Femur (tissue), 1 donor: ENCODE measurements at places on chromosomes 11 and 22.

GRCh38 chr11:21501245-21501644, 691.6 kb upstream of the ANO5 start:
- DNase-seq: no peak

DNA sequence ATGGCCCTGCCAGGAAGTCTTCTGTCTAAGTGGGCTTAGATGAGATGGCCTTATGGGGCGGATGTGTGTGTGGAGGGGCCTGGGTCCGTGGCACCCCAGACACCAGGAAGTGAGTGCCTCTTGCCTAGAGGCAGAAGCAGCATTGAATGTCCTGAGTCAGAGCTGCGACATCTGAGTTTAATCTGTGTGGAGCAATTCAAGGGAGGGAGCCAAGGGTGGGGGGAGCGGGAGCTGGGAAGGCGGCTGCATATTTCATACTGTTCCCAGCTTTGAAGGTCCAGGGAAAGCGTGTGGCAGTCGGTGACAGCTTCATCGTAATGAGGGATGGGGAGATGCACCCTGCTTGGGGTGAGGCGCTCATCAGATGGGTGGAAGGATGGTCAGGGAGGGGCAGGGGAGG, 73.5 kb upstream of the THY1 start:
- no peak for DNase-seq

DNA sequence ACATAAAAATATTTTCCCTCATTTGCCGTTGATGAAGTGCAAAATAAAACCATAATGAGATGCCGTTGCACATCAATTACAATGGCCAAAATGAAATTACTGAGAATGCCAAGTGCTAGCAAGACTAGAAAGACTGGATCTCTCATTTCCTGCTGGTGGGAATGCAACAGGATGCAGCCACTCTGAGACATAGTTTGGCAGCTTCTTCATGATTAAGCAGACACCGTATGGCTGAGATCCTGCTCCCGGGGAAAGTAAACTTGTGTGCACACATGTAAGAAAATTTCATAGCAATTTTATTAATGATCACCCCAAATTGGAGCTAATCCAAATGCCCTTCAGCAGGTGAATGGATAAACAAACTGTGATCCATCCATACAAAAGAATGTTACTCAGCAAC, 1013.2 kb downstream of the TBC1D22A start:
- no peak for DNase-seq

- DNase-seq: peak; percentile 88
Measured at GRCh38 chr11:117885777-117886176, 9.3 kb upstream of the FXYD6 start.

GRCh38 chr11:90532125-90532524, 309.3 kb upstream of the CHORDC1 start:
- no peak for DNase-seq

GRCh38 chr22:36405671-36406538, 18.1 kb upstream of the MYH9 start:
- peak; percentile 69 for DNase-seq

GRCh38 chr11:68643585-68643984, 40.8 kb upstream of the GAL start:
- no peak for DNase-seq

- DNase-seq: no peak
Measured at GRCh38 chr11:69017951-69018350, 4.9 kb upstream of the MRGPRF start.

GRCh38 chr22:40263191-40263590, 83.1 kb upstream of the ADSL start:
- no peak for DNase-seq

- DNase-seq: no peak
Measured at GRCh38 chr11:133619973-133620372, 87.7 kb upstream of the OPCML start.

DNA sequence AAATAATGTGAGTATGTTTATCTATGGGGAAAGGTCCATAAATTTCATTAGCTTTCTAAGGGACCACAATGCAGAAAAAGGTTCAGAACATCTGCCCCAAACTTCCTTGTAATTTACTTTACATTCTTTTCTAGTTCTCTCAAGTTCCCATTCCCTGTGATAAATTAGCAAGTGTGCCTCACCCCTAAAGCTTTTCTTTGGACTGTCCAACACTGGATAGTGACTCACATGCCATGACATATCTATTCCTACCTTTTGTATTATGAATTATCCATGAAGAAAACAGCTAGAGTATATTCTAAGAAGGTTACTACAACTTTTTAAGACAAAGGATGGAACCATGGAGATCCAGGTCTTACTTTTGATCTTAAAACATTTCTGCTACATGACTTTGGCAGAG, 1.6 kb downstream of the OR51F1 start:
- DNase-seq: no peak

DNA sequence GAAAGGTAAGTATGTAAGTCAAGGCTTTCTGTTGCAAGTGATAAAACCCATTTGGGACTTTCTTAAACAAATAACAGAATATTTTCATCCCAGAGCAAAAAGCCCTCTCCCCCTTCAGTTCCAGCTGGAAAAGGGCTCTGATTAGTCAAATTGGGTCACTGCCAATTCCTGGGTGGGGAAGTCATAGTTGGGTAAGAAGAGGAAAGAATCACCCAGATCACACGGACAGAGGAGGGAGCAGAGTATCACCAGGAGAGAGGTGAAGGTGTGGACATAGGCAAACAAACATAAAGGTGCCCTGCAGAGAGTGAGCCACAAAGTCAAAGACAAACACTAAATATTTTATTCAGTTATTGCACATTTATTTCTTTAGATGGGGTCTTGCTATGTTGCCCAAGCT, 36.3 kb upstream of the SORL1 start:
- no peak for DNase-seq

- no peak for DNase-seq
Measured at GRCh38 chr22:23243006-23243573, 62.8 kb downstream of the BCR start.

GRCh38 chr11:101863361-101863760, 51.4 kb upstream of the CEP126 start:
- no peak for DNase-seq

- DNase-seq: no peak
Measured at GRCh38 chr11:123745764-123746451, 4.4 kb upstream of the ZNF202 start.

DNA sequence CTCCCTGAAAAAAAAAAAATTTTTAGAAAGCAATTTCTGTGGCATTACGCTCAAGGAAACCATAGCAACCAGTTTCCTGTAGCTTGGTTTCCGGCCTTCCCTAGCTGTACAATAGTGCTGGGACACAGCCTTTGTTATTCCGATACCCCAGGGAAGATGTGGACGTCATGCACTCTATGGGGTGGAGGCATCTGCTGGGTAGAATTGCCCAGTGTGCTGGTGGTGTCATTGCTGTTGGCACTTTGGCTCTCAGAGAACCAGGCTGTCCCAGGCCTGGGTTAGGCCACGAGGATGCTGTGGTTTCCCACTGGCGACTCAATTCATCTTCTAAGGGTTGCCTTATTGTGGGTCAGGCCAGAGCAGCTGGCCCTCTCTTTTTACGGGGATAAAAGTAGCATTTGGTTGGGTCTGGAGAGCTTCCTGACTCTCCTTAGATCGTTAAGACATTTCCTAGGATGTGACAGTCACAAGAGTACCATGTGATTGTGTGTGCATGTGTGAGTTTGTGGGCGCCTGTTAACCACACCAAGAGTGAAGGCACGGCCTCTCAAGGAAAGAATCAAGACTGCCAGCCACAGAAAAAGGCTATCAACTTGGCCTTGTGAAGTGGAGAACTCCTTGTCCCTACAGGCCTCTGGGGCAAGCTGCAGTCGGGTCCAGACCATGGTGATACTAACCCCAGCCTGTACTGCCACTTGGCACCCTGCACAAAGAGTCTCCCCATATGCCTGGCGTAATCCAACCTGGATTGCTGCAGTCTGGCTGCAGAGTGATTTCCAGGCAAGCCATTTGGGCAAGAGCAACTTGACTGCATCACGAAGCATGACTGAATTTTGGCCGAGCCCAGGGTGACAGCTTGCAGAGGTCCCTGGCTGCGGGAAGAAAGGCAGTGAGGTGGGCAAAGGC, 35.9 kb upstream of the NAV2 start:
- DNase-seq: peak; percentile 51

GRCh38 chr11:23789938-23790371, 706.9 kb upstream of the LUZP2 start:
- DNase-seq: no peak

DNA sequence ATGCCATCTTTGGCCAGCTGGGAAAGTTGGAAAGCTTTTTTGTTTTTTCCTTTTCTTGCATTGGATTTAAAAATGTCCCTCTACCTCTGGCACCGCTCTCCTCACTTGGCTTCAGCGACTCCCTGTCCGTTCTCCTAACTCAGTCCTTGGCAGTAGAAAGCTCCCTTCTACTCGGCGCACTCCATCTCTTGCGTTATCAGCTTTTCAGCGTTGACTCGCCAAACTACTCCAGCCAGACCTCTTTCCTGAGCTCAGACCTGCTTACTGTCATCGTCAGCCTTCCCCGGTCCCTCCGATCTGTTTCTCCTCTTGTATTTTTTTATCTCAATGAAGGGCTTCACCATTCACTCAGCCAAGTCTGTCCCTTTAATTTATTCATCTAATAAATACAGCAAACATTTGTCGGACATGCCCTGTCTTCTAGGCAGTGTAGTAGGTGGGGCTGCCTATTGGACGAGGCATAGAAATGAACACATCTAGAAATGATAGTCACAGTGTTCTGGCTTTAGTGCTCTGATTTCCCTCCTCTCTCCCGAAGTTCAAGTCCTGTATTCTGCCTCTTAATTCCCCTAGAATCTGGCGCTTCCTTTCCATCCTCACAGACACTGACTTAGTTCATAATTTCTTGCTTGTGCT, 839 bp downstream of the CEP164 start:
- no peak for DNase-seq

- DNase-seq: no peak
Measured at GRCh38 chr22:21989049-21989448, 6.5 kb upstream of the TOP3B start.

DNA sequence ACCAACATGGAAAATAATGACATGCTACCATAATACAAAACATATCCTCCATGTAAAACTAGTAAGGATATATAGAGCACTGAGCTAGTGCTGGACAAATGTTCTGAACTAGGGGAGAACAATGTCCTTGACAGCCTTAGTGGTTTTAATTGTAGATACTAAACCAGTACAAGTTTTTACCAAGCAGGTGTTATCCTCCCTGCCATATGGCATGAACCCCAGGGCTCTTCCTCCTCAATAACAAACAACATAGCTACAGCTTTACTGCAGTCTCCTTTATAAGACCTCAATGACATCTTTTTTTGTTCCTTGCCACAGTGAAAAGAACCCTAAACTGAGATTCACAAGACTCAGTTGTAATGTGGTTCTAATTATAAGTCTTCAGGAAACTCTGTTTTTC, 70.2 kb upstream of the GDPD4 start:
- no peak for DNase-seq

GRCh38 chr11:123072332-123072761, 10.4 kb upstream of the HSPA8 start:
- no peak for DNase-seq

GRCh38 chr11:109251230-109251629, 170.8 kb upstream of the C11orf87 start:
- DNase-seq: no peak

DNA sequence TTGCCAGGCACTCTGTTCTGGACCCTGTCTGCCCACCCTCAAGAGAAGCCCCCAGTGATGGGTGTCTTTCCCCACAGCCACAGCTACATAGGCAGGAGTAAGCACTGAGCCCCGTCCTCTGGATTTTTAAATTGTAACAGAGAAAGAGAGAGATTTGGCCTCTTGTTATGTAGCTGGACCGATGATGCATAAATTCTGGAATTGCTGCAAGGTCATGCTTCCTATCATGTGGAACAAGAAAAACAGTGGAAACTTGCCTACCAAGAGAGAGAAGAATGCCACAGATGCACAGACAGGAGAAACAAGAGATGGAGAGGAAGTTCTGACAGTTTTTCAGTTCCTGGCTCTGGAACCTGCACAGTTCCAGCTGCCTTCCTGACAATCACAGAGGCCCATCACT, 150.2 kb downstream of the ETS1 start:
- no peak for DNase-seq

- DNase-seq: no peak
Measured at GRCh38 chr22:17371448-17371847, 2.2 kb downstream of the CECR2 start.

DNA sequence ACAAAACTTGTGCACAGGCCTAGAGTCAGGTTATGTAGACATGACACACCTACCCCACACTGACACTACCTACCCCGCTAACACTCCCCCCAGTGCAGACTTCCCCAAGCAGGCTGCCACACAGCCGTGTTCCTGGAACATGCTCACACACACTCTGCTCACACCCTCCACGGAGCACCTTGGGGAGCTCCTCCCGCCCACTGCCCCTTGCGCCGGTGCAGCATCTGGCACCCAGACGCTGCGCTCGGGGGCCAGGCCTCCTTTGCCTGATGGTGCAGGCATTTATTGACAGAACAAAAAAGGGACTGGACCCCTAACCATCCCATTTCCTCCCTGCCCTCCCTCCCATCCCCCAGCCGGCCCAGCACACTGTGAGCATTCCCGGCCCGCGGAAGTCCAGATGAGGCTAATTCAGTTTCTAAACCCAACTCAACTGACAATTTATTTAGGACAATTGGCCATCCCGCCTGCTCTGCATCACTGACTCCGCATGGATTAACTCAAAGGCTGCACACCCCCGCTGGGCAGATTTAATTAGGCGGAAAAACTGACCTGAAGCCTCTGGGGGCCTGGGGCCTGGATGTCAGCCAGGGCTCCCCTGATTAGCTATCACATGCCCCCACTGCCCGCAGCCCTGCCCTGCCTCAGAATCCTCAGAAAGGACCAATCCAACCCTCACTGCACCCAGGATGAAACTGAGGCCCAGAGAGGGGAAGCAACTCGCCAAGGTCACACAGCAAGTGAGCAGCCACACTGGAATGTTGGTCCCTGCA, 30.1 kb downstream of the KCNC1 start:
- DNase-seq: no peak

DNA sequence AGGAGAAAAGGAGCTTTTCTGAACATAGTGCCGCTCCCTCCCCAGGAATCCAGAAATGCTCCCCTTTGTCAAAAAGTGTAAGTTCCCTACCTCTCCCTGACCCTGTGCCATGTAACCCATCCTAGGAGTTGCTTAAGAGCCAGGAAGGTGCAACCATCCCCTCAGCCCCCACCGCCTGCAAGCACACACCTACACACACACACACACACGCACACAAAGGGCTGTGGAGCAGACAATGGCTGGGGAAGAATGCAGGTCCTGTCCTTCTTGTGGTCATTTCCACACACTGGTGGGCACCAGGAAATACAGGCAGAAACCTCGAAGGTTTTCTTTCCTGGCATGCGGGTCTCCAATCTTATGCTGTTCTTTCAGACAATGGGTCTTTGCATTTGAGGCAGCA, 1.2 kb downstream of the P2RX3 start:
- no peak for DNase-seq

- DNase-seq: no peak
Measured at GRCh38 chr11:39817241-39817640, 1642.2 kb downstream of the LRRC4C start.

DNA sequence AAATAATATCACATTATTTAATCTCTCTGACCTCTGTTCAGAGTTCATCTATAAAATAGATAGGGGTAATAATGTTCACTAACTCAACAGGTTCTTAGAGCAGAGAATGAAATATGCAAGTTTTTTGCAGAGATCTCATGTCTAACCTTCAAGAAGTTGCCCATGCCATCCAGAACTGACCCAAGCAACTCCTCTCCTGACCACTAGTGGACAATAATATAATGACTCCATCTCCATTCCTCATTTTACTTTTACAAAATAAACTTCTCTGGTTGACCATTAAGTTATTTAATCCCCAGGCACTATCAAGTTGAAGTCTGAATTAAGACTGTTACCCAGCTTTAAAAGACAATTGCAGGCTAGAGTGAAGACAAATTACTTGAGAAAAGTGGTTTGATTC, 382.6 kb downstream of the KCNA4 start:
- DNase-seq: no peak

GRCh38 chr11:115454525-115454924, 49.7 kb downstream of the CADM1 start:
- no peak for DNase-seq
